ENCODE measurements at places on chromosomes 6 and 20.
A peak's percentile ranks its signal among the peaks of the same experiment; 100 is the strongest.

GRCh38 chr6:16948396-16948795 lies 153.5 kb upstream of the STMND1 start:
- DNase-seq, result no peak

DNA sequence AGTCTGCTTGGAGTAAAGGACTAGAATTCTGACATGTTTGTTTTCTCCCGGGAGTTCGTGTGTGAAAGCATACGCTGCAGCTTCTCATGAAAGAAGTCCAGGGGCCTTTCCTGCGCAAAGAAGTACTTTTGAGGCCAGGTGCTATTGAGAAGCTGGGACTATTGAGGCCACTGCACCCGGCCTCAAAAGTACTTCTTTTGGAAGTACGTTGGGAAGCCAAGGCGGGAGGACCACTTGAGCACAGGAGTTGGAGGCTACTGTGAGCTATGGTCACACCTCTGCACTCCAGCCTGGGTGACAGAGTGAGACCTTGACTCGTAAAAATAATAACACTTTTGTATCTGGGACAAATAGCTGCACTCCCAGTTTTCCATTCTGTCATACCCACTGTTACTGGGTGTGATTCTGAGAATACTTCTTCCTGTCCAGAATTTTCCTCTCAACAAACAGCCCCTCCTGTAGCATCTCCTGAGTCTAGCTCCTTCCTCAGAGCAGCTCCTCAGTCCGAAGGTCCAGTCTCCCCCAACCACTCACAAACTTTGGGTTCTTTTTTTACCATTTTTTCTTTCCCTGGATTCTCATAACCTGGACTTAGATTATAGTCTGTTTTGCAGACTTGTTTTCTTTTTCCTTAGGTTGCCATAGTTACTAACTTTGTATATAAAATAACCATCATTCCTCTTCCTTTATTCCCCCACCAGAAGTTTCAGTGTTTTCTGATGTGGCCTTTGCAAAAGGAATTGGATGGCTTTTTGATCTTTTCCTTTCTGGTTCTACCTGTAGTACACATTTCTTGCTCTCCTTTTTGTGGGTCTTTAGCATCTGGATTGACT lies 12.7 kb downstream of the STK35 start:
- DNase-seq, result no peak

DNA sequence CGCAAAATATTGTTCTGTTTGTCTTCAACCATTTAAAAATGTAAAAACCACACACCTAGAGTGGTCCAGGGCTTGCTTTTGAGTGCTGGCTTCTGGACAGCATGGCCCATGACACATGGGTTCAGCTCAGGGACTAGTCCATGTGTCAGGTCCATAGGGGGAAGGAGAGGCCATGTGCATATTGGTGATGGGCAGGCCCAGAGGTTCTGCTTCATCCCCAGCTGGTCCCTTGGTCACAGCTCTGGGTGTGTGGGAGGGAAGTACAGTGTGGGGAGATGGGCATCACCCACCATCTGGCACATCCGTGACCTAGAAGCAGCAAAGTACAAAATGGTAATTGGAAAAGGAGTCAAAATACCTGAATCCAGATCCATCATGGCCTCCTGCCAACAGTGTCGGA lies 50.7 kb downstream of the STK35 start:
- DNase-seq, result no peak

DNA sequence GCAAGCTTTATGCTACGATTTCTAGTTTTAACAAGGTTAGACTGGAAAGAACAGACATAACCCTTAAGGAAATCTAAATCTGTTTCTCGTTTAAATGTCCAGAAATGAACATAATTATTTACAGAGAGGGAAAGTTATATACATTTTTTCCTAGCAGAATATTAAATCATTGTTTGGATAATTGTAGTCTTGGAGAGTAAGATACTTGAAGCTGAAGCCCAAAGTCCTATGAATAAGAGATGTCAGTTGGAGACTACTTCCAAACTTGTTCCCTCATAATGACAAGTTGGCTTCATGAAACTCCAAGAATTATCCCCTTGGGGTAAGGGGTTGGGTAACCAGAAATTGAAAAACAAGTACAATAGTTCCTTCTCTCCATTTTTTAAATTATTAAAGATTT lies 911.1 kb upstream of the MAN1A1 start:
- no peak for DNase-seq

DNA sequence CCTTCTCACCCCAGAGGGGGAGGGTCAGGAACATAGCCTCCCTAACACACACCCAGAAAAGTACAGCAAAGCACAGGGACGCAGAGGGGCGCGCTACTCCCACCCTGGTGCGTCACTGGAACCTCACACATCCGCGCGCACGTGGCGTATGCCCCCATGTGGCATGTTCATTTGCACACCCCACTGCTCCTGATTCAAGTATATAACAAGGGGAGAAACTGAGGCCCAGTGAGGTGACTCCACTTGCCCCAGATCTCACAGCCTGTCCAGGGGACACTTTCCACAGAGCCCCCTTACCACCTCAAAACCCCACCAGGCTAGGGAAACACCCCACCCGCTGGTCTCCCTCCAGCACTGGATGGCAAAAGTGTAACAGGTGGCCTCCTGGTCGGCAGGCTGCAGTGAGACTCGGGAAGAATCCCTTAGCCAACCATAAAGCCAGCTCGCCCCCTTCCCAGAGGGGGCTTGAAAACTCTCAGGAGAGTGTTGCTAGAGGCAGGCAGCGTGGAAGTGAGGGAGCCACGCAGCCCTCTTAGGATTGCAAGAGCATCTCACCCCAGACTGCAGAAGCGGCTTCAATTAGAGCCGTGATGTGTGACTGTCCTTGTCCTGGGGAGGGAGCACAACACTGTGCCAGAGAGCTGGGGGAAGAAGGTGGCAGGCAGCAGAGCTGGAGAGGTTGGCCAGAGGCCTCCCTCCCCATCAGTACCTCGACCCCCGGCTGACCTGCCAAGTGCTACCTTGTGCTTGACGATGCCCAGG lies at the start of gene GRM4:
Gene GRM4, minus strand, starts transcription at position 67 of the 762 bp plus-strand sequence. CDS start 12,591 bp downstream, outside the sequence.
- no peak for DNase-seq

DNA sequence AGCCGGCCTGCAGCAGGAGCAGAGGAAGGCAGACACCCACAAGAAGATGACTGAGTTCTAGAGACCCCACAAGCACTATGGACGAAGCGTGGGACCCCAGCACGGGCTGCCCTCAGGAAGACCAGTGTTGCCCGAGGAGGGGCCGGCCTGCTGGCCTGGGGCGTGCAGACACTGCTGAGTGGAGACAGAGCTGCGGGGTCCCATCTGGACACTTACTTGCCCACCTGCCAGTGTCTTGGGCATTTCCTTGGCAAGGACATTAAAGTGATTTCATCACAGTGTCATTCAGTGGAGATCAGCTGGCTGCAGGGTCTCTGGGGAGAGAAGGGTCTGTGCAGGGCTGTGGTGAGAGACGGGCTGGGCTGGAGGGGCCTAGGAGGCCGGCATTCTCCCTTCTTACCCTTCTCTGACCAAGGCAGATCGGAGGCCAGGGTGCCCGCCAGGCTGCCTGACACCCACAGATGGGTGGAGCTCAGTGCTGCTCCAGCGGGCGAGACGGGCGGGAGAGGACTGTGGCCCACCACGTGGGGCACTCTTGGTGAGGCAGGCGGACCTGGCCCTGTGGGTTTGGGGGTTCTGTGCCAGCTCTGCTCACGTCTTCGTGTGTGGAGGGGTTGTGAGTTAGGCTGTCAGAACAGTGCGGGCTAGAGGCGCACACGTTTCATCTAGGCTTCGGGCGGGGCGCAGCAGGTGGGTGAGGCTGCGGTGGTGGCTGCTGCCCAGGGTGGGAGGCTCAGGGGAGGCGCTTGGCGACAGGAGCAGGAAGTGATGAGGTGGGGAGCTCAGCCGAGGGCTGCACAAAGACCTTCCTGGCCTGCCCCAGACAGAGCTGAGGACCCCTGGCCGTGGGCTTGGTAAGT lies at the start of gene LIME1:
Gene LIME1, plus strand, starts transcription at position 806 of the 860 bp plus-strand sequence. CDS start 886 bp downstream, outside the sequence.
- DNase-seq, result no peak

DNA sequence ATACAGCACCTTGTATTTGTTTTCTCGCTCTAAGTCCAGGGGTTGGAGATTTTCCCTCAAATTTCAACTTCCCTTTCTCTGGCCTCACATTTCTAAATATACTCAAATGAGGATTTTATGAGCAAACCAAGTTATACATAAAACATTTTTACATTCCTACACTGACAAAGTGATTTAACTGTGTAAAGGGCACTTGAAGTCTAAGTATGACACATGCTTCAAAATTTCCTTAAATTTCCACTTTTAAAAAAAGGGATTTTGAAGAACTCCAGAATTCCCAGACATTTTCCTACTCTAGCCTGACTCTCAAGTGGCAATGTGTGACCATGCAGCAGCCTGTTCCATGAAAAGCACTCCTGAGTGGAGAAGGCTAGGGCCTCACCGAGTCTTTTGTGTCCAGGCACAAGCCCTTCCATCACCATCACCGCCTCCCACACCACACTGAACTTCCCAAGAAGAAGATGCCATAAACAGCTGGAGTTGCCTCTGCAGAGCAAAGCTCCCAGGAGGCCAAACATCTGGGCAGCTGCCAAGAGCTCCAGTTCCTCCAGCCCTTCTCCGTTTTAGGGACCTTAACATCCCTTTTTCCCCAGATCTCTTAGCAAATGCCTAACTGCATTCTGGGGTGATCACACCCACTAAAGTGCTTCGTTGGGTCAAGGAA lies 68.9 kb downstream of the NCR2 start:
- no peak for DNase-seq

- no peak for DNase-seq
These were observed 142.9 kb downstream of the HIVEP2 start for GRCh38 chr6:142802124-142802523.

DNA sequence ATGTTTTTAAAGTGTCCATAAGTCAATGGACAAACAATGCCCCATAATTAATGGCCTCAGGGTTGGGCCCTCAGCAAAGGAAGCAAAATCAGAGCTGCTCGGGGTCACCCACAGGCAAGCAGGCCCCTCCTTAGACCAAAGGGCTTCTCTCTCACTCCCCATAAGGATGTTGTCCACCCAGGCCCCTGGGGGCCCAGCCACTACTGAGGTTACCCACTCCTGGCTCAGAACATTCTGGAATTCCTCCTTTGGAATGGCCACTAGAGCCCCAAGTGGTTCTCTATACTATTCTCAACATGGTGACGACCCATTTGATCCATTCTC lies 50.9 kb downstream of the BANF2 start:
- DNase-seq, result no peak

GRCh38 chr6:118748311-118749062 lies 97.1 kb upstream of the CEP85L start:
- DNase-seq, result no peak

DNA sequence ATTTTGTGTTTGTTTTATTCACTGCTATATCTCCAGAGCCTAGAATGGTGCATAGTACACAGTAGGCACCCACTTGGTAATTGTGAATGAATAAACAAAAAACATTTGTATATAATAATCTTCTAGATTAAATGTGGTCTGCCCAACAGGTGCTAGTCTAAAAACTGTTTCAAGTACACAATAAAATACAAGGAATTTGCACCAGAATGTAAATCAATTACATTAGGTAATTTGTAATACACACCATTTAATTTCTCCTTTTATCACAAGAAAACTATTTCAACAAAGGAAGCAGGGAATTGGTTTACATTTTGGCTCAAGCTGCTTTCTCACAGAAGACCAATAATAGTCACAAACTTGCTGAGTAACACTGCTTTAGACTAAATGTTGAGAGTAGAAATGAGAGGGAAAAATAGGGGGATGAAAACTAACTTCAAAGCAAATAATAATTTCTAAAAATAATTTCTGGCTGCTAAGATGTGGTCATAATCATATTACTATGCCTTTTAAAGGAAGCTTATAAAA lies 22.1 kb downstream of the RUNX2 start:
- no peak for DNase-seq

- no peak for DNase-seq
These were observed 125.3 kb downstream of the ANKS1A start for GRCh38 chr6:35014341-35014740.

DNA sequence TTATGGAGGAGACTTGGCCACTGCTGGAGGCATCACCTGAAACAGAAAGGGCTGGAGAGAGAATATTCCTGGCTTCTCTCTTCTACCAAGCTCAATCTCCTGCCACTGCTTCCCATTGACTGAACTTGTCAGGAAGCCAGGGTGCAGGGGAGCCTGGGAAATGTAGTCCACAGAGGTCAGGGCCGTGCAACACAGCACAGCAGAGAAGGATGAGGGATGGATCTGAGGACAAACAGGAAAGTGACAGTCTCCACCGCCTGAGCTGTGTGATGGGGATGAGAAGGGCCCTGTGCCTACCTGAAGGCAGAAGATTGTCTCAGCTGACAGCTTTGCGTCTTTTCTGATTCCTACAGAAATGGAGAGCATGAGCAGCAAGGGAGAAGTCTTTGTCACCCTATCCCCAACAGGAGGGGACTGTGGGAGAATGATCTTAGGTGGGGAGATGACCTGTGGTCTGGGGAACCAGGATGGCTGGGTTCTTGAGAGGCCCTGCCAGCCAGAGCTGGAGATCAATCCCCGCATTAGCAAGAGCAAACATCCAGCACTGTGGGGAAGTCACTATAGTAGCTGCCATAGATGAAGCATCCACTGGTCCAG lies 114.2 kb downstream of the SNX5 start:
- DNase-seq, result no peak

- no peak for DNase-seq
These were observed 44.1 kb upstream of the ENPP1 start for GRCh38 chr6:131763749-131764148.

DNA sequence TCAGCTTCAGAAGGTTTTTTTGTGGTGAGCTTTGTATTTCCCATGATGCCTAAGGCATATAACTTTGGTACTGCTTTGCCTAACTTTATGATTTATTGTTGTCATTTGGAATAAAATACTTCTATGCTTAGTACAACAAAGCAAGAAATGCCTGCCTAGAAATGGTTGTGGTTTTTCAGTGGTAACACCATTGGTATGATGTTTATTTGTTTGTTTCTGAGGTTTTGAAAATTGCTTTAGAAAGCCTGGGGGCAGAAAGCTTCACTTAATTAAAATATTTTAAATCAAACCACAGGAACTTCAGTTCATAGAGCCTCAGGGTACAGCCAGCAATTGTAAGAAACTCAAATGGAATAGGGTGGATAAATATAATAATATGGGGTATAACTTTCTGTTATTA lies 351.2 kb upstream of the MAP3K7 start:
- DNase-seq, result no peak

- peak; percentile 93 for DNase-seq
These were observed 90.0 kb downstream of the PRND start for GRCh38 chr20:4811661-4812181.

- DNase-seq, result no peak
These were observed 16.6 kb downstream of the CRYBG1 start for GRCh38 chr6:106377061-106377540.

- DNase-seq, result no peak
These were observed 24.6 kb downstream of the HBS1L start for GRCh38 chr6:135030056-135030473.

- DNase-seq, result no peak
These were observed 202.8 kb upstream of the JAG1 start for GRCh38 chr20:10876558-10876957.

DNA sequence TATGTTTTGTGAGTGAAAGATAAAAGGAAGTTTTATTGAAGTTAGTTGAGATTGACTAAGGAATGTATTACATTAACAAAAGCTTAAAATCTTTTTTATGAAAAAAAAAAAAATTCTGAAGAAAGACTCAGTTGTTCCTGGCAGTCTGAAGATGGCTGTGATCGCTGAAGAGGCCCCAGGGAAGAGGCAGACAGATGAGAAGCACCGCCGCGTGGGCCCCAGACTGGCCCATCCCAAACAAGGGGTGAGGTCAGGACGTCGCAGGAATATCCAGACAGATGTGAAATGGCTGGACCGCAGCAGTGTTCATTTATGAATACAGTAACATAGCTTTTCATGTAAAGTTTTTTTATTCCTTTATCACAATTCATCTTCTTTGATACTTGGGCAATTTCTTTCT lies 194.2 kb downstream of the TBXT start:
- no peak for DNase-seq

- no peak for DNase-seq
These were observed 54.5 kb upstream of the DACT2 start for GRCh38 chr6:168374051-168374502.

GRCh38 chr6:106244521-106244920 lies 81.0 kb downstream of the ATG5 start:
- DNase-seq, result no peak
